HS-5 (cell line): ENCODE measurements at places on chromosomes 7 and 10.

- DNase-seq, result no peak
Measured at GRCh38 chr10:129035052-129035827, 431.8 kb upstream of the MGMT start.

- no peak for DNase-seq
Measured at GRCh38 chr10:84308021-84308420, 20.4 kb upstream of the CCSER2 start.

DNA sequence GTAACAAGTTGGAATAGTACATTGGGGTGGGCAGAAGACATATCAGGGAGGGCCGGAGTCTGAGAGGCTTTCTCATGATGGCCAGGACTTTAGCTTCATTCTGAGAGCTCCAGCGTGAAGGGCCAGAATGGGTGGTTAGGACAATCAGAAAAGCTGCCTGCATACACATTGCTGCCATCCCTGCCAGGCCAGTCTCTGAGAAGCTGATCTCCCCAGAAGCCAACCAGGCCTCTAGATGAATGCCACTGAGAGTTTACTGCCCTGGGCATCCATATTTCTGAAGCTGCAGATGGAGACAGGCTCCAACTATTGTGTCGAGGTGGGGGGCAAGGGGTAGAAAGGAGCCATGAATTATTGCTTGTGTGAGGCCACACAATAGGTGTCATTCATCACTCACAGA, 32.0 kb upstream of the ARHGAP22 start:
- no peak for DNase-seq

DNA sequence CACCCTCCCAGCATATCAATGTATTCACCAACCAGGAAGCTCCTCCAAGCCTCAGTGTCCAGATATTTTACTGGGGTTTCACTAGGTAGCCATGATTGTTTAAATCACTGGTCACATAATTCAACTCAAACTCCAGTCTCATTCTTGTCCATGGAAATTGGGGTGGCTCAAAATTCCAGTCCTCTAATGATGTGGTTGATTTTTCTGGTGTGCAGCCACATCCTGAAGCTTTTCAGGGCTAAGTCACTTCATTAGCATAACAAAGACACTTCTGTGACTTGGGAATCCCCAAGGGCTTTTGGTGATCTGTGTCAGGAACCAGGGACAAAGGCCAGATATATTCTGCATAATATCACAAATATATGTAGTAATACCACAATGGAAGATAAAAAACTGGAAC, 786.9 kb upstream of the IGFBP3 start:
- DNase-seq, result no peak

DNA sequence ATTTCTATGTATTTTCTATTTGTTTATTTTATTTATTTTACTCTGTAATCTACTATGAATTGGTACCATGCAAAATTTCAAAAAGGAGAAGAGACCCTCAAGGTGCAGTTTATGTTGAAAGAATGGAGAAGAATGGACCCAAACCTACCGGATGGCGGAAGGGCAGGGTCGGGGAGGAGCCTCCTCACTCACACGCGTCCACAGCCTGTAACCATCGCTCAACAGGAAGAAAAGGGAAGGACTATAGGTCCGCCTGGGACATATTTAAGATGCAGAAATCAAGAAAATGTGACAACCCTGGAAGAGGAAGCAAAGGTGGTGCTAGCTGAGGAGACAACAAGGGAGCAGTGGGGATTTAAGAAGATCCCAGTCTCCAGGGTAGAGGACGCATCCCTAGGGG, 158.4 kb downstream of the COBL start:
- DNase-seq, result no peak

GRCh38 chr10:77837248-77837924, 89.2 kb downstream of the DLG5 start:
- DNase-seq, result no peak

DNA sequence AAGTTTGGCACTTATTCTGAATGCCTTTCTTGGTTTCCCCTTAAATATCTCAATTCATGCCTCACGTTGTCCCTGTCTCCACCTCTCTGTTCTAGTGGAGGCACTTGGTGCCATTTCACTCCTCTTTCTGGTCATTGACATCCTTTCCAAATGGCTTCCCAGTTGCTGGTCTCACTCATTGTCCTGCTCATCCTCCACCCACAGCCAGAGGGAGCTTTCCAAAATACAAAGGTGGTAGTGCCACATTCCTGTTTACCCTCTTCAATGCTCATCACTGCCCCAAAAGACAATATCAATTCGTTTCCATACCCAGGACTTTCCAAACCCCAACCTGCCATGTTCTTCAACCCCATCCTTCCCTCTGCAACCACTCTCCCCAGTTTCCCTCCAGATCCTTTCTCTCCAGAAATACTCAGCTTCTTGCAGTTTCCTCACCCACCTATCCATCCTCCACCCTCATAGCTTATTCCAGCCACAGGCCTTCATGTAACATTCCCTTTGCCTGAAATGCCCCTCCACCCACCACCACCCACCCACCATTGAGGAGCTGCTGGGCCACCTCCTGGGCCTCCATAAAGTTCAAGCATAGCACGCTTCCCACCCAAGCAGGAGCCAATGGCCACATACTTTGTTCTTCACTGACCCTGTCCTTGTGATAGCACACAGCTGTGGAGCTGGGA, 63.1 kb upstream of the ADRB1 start:
- DNase-seq, result no peak

DNA sequence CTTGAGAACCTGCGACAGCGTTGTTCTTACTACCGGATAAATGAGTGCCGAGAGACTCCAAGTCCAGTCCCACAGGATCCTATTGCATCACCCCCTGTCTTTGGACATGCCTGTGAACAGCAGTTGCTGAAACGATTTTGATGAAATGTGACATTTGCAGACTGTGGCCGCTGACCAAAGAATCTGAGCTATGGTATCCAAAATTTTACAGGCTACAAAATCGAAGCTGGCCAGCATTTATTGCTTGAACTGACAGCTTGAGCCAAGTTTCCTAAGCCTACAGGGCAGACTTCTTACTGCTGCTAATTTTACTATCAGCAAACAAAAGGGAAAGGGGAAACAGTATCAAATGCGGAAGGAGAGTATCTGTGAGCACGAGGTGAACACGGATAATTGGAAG, 12.1 kb upstream of the NPVF start:
- no peak for DNase-seq

- DNase-seq, result no peak
Measured at GRCh38 chr7:50504646-50505546, 54.7 kb upstream of the FIGNL1 start.

- no peak for DNase-seq
Measured at GRCh38 chr10:84088626-84089025, 50.7 kb upstream of the GHITM start.

- DNase-seq, result no peak
Measured at GRCh38 chr7:148665221-148665620, 33.5 kb upstream of the CUL1 start.

GRCh38 chr7:80078159-80078731, 56.4 kb upstream of the GNAI1 start:
- DNase-seq, result peak; percentile 35

DNA sequence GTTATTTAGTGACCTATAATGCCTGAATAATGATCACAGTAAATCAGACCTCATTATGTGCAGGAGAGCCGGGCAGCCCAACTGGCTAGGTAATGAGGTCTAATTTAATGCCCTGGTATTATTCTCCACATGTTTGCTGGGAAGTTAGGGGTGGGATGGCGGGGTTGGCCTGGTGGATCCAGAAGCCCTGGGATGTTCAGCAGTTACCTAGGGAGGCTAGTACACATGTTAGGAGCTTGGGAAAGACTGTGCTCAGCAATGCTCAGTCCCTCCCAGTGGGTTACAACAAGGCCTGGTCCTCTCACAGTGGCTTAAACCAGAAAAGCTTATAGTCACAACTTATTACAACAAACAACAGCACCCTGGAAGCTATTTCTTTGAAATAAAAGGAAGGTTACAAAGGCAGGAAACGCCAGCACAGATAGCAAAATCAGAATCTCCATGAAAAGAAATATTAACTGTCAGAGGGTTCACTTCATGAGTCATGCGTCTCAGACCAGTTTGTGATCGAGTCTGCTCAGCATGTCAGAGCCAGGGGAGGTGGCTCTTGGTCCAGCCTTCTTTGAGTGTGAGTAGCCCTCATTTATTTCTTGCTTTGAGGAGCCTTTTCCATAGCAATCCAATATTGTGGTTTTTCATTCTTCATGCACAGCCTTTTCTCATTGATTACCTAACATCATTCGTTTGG, 418.6 kb upstream of the NPVF start:
- no peak for DNase-seq

DNA sequence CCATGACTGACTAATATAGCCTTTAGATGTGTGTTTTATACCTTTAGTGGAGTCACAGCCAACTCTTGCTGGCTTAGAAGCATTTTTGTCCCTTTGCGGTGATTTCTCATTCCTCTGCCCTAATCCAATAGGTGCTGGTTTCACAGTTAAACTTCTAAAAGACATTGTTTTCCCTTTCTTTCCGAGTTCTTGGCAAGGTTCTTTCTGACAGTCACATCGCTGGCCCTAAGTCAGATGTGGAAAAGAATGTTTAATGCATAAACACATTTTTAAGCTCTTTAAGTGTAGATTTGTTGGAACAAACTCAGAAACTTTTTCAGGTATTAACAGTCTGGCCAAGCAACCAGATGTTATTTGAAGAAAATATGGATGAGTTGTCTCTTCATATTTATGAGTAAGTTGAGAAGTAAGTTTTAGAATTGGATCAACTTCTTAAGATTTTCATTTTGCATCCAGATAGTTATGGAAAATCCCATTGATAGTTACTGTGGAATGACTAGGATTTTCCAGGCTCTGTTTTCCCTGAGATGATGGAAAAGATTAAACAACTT, 4.1 kb downstream of the EPDR1 start:
- DNase-seq, result no peak

DNA sequence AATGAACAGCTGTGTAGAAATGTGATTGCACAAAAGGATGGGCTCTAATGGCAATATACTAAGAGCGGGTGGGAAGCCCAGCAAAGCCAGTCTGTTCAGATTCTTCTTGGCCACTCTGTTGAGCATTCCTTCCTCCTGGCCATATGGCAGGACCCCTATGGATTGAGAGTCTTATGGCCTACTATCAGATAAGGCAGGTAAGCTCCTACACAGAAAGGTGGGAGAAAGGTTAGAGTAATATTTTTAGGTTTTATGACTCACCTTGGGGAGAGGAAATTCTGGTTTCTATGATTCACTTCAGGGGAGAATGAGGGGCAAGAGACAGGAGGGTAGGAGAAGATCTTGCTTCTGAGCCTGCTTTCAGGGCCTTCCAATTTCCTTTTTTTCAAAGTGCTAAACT, 15.1 kb upstream of the AKR1B10 start:
- no peak for DNase-seq

GRCh38 chr7:133135451-133135850, 53.6 kb upstream of the CHCHD3 start:
- DNase-seq, result no peak

- DNase-seq, result no peak
Measured at GRCh38 chr7:139004321-139005090, 23.3 kb upstream of the KIAA1549 start.

DNA sequence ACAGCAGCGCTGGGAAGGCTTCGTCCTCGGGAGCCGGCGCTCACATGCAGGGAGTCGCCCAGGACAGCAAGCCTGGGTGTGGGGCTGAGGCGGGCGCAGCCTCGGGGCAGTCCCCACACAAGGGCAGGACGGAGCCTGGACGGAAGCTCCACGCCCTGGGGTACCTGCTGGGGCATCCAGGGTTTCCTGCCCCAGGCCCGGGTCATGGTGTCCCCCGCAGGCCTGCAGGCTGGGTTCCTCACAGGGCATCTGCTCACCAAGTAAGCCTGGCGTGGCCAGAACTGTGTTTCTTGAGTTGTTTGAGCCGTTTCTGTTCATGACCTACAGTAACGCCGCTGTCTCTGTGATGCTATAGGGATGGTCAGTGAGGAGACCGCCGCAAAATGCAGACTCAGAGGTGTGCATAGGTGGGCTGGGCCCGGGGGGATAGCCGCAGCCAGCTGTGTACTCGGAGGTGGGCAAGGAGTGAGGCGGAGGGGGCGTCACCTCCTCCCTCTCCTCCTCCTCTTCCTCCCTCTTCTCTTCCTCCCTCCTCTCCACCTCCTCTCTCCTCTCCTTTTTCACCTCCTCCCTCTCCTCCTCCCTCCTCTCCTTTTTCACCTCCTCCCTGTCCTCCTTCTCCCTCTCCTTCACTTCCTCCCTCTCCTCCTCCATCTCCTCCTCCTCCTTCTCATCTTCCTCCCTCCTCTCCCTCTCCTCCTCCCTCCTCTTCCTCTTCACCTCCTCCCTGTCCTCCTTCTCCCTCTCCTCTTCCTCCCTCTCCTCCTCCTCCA, 438.9 kb downstream of the DNAJB6 start:
- no peak for DNase-seq

GRCh38 chr10:13615650-13616300, 29.0 kb downstream of the PRPF18 start:
- DNase-seq, result no peak

- no peak for DNase-seq
Measured at GRCh38 chr10:26331371-26331770, 106.8 kb upstream of the APBB1IP start.

- DNase-seq, result no peak
Measured at GRCh38 chr7:157399086-157399687, 62.4 kb downstream of the DNAJB6 start.

DNA sequence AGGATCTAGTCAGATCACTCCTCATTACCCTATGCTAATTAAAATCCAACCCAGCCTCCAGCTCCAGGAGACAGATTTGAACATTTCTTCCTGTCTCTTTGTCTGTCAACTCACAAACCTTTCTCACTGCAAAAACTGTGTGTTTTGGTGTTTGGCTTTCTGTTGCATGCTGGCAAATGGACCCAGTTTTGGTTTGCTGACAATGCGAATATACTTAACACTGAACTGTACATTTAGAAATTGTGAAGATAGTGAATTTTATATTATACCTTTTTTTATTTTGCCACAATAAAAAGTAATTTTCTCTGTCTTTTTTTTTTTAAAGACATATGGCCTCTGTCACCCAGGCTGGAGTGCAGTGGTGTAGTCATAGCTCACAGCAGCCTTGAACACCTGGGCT, 18.3 kb upstream of the TNPO3 start:
- DNase-seq, result no peak

GRCh38 chr10:106513352-106513771, 651.1 kb downstream of the SORCS1 start:
- no peak for DNase-seq
